HTR-8/SVneo (cell line): ENCODE measurements at places on chromosomes 4 and X.

DNA sequence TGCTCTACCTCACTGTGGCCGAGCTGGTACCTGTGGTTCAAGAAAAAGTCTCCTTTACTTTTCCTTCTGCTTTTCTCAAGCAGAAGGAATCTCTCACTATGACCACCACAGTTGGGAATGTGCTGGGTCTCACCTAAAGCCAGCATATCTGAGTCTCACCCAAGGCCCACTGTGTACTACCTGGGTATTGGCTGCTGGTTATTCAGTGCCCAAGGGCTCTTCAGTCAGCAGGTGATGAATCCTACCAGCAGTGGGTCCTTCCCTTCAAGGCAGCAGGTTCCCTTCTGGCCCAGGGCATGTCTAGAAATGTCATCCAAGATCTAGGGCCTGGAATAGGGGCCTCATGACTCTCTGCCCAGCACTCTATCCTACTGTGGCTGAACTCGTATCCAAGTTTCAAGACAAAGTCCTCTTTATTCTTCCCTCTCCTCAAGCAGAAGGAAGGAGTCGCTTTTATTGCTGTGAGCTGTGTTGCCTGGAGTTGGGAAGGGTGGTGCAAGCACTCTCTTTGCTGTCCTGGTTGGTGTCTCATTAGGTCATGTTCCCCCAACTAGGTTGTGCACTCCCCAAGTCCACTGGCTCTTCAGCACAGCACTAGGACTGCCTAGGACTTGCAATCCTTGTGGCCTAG, 6.1 kb downstream of the CXCL10 start:
- no peak for DNase-seq

DNA sequence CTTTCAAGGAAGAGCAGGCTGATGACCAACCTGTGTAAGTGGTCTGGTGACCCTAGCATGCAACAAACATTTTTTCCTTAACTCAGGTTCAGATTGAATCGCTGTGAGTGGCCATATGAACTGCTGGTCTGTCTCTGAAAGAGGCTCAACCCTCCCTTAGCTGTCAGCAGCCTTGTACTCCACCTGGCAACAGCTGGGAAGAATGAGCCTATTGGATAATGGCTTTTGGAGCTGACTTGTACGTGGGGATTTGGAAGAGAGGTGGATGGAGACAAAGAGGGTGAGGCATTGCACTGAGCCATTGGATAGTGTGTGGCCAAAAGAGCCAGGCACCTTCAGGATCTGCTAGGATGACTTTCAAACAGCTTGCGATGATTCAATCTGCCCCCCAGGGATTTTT, 35.7 kb upstream of the BMP15 start:
- no peak for DNase-seq

GRCh38 chrX:104566681-104567501, 892 bp downstream of the IL1RAPL2 start:
- no peak for DNase-seq

GRCh38 chrX:11606408-11606807, 59.3 kb downstream of the ARHGAP6 start:
- DNase-seq = no peak

- DNase-seq = no peak
Observed at GRCh38 chr4:185061610-185062009, 43.3 kb downstream of the HELT start.

DNA sequence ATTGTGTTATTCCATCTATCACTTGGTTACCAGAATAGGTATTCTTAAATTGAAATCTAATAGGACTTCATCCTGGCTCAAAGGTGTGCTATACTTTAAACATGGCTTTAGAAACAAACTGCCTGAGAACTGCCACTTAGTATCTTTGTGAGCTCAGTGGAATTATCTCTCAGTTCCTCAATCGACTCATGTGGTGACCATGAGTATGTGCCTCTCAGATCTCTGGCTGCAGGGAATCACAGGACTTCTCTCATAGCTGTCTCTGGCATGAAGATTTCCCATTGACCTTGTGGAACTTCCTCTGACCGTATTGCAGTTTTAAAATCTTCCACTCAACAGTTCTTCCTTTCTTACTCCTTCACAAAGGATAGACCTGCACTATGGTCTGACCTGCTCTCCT, 681.9 kb upstream of the BOD1L1 start:
- DNase-seq = no peak

GRCh38 chr4:176611381-176611780, 181.3 kb downstream of the VEGFC start:
- no peak for DNase-seq

- no peak for DNase-seq
Observed at GRCh38 chr4:81698538-81699296, 227.0 kb upstream of the RASGEF1B start.

GRCh38 chr4:42350611-42351182, 46.6 kb upstream of the SHISA3 start:
- DNase-seq = no peak

DNA sequence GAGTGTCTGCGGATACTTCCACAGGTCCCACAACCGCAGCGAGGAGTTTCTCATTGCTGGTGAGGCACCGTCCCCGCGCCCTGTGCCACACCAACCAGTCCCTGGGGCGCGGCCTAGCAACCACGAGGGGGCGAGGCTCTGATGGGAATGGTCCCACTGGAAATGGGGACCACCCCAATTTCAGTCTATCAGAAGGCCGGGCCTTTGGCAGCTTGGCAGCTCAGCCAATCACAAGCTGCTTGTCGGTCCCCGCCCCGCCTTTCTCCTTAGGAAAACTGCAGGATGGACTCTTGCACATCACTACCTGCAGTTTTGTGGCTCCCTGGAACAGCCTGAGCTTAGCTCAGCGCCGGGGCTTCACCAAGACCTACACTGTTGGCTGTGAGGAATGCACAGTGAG, 3.0 kb downstream of the TIMP1 start:
- DNase-seq = no peak

GRCh38 chr4:139083956-139084803, 68.6 kb downstream of the NOCT start:
- peak; percentile 68 for DNase-seq

DNA sequence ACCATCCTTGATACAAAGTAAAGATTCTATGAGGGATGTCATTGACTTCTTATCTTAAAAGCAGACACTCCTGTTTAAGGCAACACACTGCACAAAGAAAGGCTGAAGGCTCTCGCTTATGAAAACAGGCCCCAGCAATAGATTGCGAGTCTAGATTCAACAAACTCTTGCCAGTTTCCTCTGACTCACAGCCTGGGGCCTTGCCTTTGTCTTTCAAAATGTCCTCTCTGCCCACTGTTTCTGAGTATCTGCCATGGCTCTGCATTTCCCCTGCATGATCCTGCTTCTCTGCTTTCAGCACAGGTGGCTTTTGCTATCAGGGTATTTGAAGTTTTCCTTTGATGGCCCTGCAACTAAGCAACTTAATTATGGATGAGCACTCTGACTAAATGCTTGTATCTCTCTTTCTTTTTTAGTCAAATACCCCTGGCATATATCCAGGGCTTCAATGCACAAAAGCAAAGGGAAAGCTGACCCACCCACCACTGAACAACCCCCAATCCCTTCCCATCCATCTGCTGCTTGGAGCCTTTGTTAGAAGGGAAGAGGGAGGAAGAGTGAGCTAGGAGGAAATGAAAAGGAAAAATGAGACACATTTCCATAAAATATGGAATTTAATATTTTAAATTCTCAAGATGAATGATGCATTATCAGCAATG, 32.2 kb downstream of the NDP start:
- DNase-seq = no peak

DNA sequence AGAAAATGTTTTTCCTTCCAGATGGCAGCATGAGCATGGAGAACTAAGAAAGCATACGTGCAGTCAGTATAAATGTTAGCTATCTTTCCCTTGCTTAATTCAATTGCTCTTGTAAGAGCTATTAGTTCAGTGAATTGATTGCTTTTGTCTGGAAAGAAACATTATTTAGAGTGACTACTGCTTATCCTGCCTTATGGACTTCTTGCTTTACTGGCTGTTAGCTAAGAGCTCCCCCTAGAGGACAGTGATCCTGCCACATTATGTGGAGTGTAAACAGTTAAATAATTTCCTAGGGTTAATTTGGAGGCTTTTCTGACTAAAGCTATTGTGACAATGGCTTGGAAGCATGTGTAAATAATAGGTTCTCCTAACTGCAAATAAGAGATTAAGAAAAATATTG, 1402.4 kb downstream of the FAM133A start:
- DNase-seq = no peak

- no peak for DNase-seq
Observed at GRCh38 chr4:138555584-138555983, 313.4 kb upstream of the SLC7A11 start.

GRCh38 chrX:107677909-107678308, 49.6 kb downstream of the PRPS1 start:
- DNase-seq = no peak

DNA sequence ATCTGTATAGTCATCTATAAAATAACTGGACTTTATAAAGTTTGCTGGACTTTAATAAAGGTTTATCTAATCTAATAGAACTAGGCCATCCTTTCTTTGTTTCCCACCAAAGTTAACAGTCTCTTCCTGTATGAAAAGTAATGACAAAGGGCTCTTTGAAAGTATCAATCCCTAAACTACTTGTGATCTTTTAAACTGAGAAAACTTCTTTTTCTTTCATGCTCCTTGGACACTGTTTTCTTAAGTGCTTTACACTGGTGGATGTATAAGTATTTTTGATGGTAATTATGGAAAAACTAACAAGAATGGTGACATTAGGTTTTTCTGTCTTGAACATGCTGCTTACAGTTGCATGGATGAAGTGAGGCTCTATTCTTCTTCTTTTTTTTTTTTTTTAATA, 2.4 kb upstream of the ZFX start:
- DNase-seq = no peak

GRCh38 chr4:78846258-78846657, 70.1 kb downstream of the BMP2K start:
- DNase-seq = no peak

GRCh38 chr4:156766846-156767245, 204.8 kb downstream of the PDGFC start:
- no peak for DNase-seq

- DNase-seq = no peak
Observed at GRCh38 chr4:59122626-59123025, 2012.4 kb upstream of the IGFBP7 start.

DNA sequence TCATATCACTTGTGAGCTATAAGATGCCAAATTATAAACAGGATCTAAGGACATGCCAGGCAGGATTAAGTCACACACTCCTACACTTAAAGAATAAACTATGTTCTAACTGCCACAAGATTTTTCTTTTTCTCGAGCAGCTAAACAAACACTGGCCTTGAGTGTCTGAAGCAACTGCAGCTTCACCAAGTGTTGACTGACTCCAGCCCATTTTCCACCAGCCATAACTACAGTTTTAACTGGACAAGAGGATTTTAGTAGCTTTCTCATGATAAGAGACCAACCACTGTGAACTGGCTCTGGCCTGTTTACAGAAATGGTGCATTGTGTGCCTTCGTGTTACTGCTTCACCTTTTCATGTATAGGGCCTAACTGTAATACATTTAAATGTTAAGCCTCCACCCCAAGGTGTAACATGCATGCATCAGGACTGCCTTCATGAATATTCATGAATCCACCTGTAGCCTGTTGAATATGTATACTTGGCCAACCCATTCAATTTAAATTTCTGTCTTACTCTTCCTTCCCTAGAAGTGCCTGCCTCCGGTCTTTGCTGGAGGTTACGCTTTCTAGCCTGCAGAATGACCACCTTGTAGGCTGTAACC, 10.8 kb downstream of the UCP1 start:
- DNase-seq = no peak

- DNase-seq = no peak
Observed at GRCh38 chr4:169909897-169910296, 116.3 kb downstream of the MFAP3L start.

DNA sequence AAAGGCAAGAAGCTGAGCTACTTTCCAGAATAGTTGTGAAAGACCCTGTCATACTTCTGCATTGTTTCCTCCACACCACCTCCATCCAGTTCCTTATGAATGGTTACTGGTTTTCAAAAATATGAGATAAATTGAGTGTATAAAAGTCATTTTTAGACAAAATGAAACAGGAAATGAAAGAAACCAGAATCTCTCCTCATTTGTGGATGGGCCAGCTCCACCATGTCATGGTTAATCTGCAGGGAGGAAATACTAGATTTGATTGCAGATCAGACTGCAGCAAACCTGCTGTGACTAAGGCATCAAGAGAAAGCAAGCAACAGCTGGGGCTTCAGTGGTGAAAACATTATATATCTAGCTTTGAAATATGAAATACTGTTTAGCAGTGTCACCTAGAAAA, 23.8 kb downstream of the F9 start:
- no peak for DNase-seq

- no peak for DNase-seq
Observed at GRCh38 chrX:39772057-39772832, 325.5 kb downstream of the BCOR start.

- DNase-seq = no peak
Observed at GRCh38 chr4:4477391-4477790, 64.5 kb downstream of the STX18 start.

DNA sequence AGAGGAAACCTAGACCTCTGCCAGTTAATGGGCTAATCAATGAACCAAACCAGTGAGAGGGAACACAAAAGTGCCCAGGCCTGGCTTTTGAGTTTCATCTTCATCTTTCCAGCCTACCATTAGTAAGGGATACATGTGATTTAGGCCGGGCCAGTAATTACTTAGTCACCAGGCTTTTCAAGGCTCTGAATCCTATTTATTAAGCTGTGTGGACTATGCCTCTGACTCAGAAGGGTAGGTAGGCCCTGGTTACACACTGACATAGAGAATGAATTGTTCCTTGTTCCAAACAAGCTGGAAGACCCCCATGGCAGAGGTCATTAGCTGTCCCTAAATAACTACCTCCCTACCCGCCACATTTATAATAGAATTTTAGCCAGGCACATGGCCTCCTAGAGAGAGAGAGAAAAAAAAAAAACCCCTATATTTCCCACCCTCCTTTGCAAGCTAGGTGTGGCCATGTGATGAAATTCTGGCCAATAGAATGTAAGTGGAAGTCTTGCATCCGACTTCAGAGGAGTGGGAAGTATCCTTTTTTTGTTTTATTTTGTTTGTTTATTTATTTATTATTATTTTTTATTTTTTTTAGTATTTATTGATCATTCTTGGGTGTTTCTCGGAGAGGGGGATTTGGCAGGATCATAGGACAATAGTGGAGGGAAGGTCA, 112.3 kb upstream of the BCOR start:
- DNase-seq = no peak

DNA sequence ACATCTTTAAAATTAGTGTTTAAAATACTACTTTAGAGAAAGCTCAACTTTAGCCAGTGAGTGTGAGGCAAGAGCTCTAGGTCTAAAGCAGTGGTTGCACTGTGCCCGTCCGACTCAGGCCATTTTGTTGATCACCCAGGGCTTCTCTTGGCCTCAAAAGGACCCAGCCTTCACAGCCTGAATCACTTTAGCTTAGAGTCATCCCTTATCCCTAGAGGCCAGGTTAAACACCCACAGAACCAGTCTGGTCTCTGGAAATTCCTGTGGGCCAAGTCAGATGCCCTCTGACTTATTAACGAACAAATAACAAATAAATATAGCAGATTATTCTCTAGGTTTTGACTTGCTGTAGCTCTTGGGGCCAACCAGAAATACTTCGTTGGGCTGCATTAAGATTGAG, 102.3 kb downstream of the WWC2 start:
- DNase-seq = no peak

- no peak for DNase-seq
Observed at GRCh38 chr4:161178310-161178709, 985.5 kb downstream of the FSTL5 start.
